ENCODE measurements at places on chromosomes 11 and 22.

DNA sequence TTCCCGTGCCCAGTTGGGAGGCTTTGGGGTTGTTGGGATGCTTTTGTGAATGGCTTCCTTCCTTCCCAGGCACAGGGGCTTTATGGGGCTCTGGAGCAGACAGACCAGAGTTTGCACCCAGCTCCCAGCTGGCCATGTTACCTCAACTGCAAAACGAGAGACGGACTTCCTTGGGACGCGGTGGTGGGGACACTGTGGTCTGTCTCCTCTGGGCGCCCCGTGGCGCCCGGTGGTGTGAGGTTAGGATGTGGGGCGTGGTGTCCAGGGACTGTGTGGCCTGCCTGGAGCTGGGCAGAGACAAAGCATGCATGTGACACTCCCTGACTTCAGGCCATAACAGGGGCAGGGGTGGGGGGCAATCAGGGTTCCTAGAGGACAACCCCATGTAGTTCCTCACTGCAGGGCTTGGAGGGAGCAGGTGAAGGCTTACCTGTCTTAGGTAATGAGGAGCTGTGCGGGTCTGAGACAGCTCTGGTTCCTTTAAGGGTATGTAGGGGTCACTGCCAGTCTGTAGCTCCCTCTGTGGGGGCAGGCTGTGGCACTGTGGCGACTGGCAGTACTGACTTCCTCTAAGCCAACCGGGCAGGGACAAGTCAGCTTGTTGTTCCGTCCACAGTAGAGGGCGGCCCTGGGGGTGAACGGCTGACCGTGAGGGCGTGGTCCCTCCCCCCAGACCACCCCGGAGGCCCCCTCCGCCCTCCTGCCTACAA is 14.4 kb downstream of the KCNQ1 start:
- no peak for DNase-seq

GRCh38 chr11:1153951-1154493 is 3.7 kb upstream of the MUC5AC start:
- no peak for DNase-seq

DNA sequence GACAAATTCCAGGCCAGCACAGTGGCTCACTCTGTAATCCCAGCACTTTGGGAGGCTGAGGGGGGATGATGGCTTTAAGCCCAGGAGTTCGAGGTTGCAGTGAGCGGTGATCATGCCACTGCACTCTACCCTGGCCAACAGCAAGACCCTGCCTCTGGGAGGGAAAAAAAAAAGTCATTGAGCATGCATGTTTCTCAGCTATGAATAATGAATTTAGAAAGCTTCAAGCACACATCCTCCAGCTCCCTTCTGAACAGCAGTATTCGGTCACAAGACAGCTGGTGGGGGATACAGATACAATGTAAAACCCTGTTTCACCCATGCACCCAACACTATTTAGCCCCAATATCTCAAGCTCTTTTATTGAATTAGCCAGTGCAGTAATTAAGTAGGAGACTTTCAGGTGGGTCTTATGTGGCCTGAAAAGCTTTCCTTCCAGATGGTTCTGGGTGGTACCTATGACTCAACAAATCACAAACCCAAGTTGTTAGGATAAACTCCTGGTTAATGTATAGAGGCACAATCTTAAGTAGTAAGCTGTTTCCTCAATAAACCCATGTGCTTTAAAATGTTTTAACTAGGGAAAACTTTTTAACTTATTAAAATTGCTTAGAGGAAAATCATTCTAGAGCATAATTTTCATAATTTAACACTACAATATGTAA is 13.4 kb downstream of the PRDM10 start:
- no peak for DNase-seq

GRCh38 chr22:31857247-31857646 is 87.1 kb upstream of the YWHAH start:
- DNase-seq: no peak

DNA sequence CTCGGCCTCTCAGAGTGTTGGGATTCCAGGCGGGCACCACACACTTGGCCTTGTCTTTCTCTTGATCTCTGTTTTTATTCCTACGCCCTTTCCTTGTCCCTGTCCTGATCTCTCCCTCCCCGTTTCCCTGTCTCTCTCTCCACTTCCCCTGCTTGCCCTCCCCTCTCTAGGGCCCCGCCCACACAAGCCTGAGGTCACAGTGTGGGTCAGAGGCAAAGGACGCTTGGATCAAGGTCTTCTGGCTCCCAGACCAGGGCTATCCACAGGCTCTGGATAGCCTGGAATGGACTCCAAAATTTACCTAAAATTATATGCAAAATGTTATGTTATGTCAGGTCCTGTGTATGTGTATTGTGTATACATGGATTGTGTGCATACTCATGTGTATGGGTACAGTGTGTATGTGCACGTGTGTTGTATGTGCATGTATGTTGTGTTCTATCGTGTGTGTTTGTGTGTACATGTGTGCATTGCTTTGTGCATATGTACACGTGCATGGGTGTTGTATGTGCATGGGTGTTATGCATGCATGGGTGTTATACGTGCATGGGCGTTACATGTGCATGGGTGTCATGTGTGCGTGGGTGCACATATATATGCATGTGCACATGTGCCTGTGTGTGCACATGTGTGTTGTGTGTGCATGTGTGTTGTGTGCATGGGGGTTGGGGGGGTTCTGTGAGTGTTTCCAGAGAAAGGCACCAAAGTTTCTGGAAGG is 38.3 kb downstream of the TP53I11 start:
- no peak for DNase-seq

- no peak for DNase-seq
These were observed 19.8 kb downstream of the EIF1AD start for GRCh38 chr11:65981972-65982823.

DNA sequence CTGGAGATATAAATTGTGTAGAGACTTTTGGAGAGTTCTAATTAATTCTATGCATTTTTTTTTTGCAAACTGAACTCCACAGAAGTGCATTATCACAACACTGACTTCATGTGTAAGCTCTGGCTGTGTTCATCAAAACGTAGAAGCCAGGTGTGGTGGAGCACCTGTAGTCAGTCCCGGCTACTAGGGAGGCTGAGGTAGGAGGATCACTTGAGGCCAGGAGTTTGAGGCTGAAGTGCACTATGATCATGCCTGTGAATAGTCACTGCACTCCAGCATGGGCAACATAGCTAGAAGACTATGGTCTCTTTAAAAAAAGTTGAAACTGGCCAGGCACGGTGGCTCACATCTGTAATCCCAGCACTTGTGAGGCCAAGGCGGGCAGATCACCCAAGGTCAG is 20.6 kb downstream of the TCF20 start:
- no peak for DNase-seq
